Chondrocyte (in vitro differentiated cells): ENCODE measurements at places on chromosomes 4 and X. TPM values are rescaled to one million over a fixed set of nuclear protein-coding genes. Genes with fewer than 3 reads are reported as not detected.

DNA sequence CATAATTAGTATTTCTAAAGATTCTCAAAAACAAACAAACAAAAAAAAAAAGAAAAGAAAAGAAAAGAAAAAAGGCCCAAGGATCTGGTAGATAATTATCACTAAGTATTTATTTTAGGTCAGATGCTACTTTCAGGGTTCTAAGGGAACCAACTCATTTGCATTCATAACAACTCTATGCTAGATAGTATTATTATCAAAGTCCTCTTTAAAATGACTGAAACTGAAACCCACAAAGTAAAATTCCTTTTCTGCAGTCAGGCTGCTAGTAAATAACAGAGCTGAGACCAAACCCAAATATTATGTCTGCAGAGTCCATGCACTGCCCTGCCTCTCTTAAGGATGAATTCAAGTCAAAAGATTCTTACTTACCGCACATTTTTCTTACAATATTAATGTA is 38.3 kb upstream of the MAPK10 start:
- no peaks in the 10 kb centered on the region for H3K36me3 ChIP-seq
- no peak overlapping the region for H3K27ac ChIP-seq
- H3K27me3 ChIP-seq: no peaks in the 10 kb centered on the region
- DNase-seq: no peak
- no peak overlapping the region for H3K4me3 ChIP-seq

GRCh38 chrX:30220661-30221060 is 5.3 kb downstream of the MAGEB2 start:
- no peak for DNase-seq
- no peak overlapping the region for H3K4me3 ChIP-seq
- no peaks in the 10 kb centered on the region for H3K36me3 ChIP-seq
- no peak overlapping the region for H3K27ac ChIP-seq
- no peaks in the 10 kb centered on the region for H3K4me1 ChIP-seq

DNA sequence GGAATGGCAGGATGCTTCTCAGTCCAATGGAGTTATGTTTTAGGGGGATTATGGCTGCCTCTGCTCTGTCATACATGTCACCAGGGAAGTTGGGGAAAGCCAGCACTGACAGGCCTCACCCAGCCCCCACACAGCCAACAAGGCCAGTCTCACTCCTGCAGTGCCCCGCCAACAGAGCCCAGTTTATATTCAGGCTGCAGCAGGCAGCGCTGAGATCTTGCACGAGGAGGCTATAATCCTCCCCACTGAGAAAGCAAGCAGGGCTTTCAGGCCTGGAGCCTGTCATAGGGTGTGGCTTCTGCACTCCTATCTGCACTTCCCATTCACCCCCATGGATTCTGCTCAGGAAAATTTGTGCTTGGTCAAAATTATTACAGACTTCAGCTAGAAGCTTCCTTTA is 25.1 kb downstream of the ADAD1 start:
- DNase-seq: no peak
- H3K4me3 ChIP-seq: no peak overlapping the region
- peaks cover 30% of the 10 kb centered on the region for H3K27me3 ChIP-seq

- no peak for DNase-seq
- no peak overlapping the region for H3K4me3 ChIP-seq
- H3K27me3 ChIP-seq: no peaks in the 10 kb centered on the region
- peaks cover 6% of the 10 kb centered on the region for H3K4me1 ChIP-seq
- H3K36me3 ChIP-seq: no peaks in the 10 kb centered on the region
Observed at GRCh38 chr4:128913228-128913627, 103.7 kb downstream of the JADE1 start.

- no peak for DNase-seq
- no peaks in the 10 kb centered on the region for H3K27me3 ChIP-seq
- no peak overlapping the region for H3K27ac ChIP-seq
Observed at GRCh38 chrX:72137846-72138495, 6.3 kb upstream of the RTL5 start.

DNA sequence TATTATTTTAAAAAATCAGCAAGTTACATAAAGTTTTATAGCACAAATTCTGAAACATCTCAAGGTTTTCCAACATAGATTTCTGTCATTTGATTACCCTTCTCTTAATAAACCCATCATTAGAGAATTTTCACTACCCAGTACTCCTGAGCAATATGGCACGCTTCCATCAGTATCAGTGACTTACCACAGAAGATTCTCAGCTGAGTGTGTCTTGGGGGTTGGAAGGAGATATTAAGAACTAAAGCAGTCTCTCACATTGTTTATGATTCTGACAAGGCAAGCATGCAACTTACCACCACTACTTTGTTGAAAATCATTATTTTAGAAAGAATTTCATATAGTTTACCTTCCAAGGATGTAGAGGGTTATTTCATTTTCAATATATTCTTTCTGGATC is 67.7 kb downstream of the INPP4B start:
- no peak for DNase-seq
- no peaks in the 10 kb centered on the region for H3K4me1 ChIP-seq
- H3K4me3 ChIP-seq: no peak overlapping the region
- no peaks in the 10 kb centered on the region for H3K27me3 ChIP-seq
- no peak overlapping the region for H3K27ac ChIP-seq
- H3K36me3 ChIP-seq: peaks cover 2% of the 10 kb centered on the region

GRCh38 chr4:46505131-46505530 is 115.2 kb upstream of the GABRA2 start:
- H3K4me3 ChIP-seq: no peak overlapping the region
- no peak overlapping the region for H3K27ac ChIP-seq
- H3K4me1 ChIP-seq: no peaks in the 10 kb centered on the region
- H3K36me3 ChIP-seq: no peaks in the 10 kb centered on the region
- no peak for DNase-seq

GRCh38 chr4:150255610-150256224 is 177.5 kb downstream of the DCLK2 start:
- no peak for DNase-seq
- H3K27ac ChIP-seq: no peak overlapping the region
- H3K27me3 ChIP-seq: no peaks in the 10 kb centered on the region
- peaks cover 13% of the 10 kb centered on the region for H3K4me1 ChIP-seq

GRCh38 chrX:37060999-37061398 is 52.8 kb downstream of the FAM47C start:
- no peaks in the 10 kb centered on the region for H3K4me1 ChIP-seq
- no peak overlapping the region for H3K4me3 ChIP-seq
- peaks cover 6% of the 10 kb centered on the region for H3K27me3 ChIP-seq

The TRIM75 gene
- not detected in 3 replicates for total RNA-seq

The SLC16A2 gene
- total RNA-seq: 17.7 to 23.1 TPM (median 18.3 TPM) in 3 replicates

The HS3ST1 gene
- not detected in 3 replicates for total RNA-seq
